Fibroblast of lung (primary cell): ENCODE measurements at places on chromosomes 13 and 19. TPM values are rescaled to one million over a fixed set of nuclear protein-coding genes. Genes with fewer than 3 reads are reported as not detected.

Gene TBC1D17
- total RNA-seq: 10.0 and 19.5 TPM in 2 replicates

Gene CBY2
- total RNA-seq: not detected in 2 replicates

DNA sequence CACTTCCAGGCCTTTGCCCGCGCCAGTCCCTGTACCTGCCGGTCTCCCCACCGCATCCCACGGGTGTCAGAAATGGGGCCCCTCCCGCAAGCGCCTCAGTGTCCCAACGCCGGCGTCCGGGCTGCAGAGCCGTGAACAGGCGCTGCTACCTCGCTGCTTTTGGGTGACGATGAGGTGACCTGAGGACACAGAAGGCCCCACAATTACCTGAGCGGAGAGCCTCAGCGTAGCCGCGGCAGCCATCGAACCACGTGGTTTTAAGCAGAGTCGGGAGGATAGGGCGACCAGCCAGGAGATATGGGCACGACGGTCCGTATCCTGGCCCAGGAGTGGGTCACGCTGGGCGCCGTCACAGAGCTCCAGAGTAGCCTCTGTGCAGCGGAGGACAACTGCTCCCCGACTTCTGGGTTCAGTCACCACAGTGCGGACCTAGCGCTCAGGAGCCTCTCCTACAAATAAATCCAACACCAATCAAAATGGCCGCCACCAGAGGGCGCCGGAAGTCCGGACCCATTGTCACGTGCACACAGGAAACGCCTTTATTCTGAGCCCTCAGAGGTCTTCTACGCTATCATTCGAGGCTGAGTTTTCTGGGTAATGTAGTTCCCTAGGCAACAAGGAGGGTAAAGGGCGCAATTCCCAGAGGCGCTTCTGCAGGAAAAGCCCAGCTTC lies at the start of gene ZNF814:
ZNF814 (minus strand) TSS at position 478 of the 672 bp plus-strand sequence; CDS start at position 243, 235 bp downstream.
- DNase-seq: peak; percentile 91
- no peaks in the 10 kb centered on the region for H3K36me3 ChIP-seq
- no peaks in the 10 kb centered on the region for H3K4me1 ChIP-seq

DNA sequence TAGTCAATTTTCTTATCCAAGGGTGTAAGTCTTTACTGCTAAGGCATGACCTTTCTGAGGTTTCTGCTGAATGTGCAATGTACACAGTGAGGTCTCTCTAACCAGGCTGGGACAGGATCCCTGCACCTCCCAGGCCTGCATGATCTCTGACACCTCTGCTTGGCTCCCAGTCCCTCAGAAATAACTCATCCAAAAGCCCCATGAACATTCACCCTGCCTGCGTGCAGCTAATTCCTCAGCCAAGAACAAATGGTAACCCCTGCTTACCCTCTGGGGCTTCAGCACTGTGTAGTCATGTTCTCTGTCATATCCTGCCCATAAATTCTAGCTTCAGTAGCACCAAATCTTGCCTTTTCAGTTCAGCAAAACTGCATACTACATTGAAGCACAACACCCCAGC lies 1146.3 kb upstream of the MIR17HG start:
- DNase-seq: peak; percentile 26
- no peak overlapping the region for H3K27ac ChIP-seq
- H3K27me3 ChIP-seq: no peaks in the 10 kb centered on the region

GRCh38 chr13:102295316-102296048 lies 106.4 kb downstream of the FGF14 start:
- H3K27ac ChIP-seq: no peak overlapping the region
- H3K27me3 ChIP-seq: no peaks in the 10 kb centered on the region
- no peaks in the 10 kb centered on the region for H3K36me3 ChIP-seq
- H3K4me1 ChIP-seq: peaks cover 11% of the 10 kb centered on the region
